Naive thymus-derived CD8-positive, alpha-beta T cell (primary cell): ENCODE measurements at places on chromosomes 3 and 15. TPM values are rescaled to one million over a fixed set of nuclear protein-coding genes. Genes with fewer than 3 reads are reported as not detected.

DNA sequence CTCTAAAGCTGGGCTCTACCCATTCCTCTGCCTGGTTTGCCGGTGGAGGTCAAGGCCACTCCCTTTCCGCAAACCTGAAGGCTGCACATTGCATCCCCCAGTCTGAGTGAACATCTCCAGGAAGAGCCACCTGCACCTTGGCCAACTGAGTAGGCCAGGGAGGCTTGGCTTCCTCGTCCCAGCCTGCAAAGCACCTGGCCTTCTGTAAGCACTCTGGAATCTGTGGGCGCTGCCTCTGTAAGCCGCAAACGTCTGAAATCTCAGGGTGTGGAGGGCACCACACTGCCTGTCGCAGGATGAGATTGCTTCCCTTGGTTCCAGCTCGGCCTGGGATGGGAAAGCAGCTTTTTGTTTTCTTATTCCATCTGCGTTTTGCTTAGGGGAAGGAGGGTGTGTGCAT lies 81.3 kb downstream of the SEC22A start:
- H3K27me3 ChIP-seq: peaks cover 7% of the 10 kb centered on the region
- H3K36me3 ChIP-seq: no peaks in the 10 kb centered on the region
- no peak for DNase-seq
- no peak overlapping the region for H3K27ac ChIP-seq
- no peaks in the 10 kb centered on the region for H3K4me1 ChIP-seq

- no peak overlapping the region for H3K27ac ChIP-seq
- H3K36me3 ChIP-seq: peaks cover 11% of the 10 kb centered on the region
- H3K4me3 ChIP-seq: no peak overlapping the region
- DNase-seq: no peak
- peaks cover 24% of the 10 kb centered on the region for H3K4me1 ChIP-seq
Observed at GRCh38 chr3:120101624-120102023, 7.4 kb upstream of the GSK3B start.

DNA sequence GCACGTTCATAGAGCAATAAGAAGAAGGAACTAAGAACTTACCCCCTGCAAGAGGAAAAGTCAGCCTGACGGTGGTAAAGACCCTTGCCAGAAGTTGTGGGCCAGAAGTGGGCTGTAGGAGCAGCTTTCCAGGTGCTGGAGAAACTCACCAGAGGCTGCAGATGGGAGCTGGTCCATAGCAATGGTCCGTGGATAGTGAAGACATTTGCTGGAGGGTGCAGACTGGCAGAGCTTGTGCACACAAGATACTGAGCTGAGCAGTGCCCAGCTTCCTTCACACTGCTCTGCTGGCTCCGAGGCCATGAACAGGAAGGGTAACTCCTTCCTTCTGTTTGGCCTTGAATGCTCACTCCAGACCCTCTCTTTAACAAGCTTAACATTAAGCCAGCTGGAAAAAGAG lies 149.8 kb upstream of the BNIP2 start:
- peak; percentile 6 for DNase-seq
- peaks cover 47% of the 10 kb centered on the region for H3K4me1 ChIP-seq
- H3K4me3 ChIP-seq: peak overlapping the region; percentile 60
- H3K27ac ChIP-seq: peak overlapping the region; percentile 79

GRCh38 chr15:31402511-31403056 lies 75.9 kb downstream of the KLF13 start:
- H3K27me3 ChIP-seq: no peaks in the 10 kb centered on the region
- H3K4me3 ChIP-seq: no peak overlapping the region
- peaks cover 5% of the 10 kb centered on the region for H3K36me3 ChIP-seq
- H3K4me1 ChIP-seq: peaks cover 73% of the 10 kb centered on the region
- no peak for DNase-seq

DNA sequence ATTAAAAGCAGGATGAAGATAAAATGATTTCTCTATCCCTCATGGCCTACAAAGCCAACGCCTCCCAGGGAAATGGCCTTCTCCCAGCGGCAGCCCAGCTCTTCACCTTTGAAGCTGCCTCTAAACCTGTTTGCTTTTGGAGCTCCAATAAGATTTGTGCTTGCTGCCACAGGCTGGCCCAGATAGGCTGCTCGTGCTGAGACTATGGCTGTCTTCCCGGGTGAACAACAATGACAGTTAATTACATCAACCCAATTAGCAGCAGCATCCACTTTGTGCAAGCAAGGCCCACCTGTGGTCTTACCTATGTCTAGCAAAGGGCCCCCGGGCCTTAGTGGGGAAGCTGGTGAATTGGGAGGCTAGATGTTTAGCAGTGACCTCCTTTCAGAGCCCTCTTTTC lies 179.6 kb downstream of the P3H2 start:
- DNase-seq: no peak
- no peaks in the 10 kb centered on the region for H3K36me3 ChIP-seq
- H3K27me3 ChIP-seq: no peaks in the 10 kb centered on the region
- H3K27ac ChIP-seq: no peak overlapping the region
- no peaks in the 10 kb centered on the region for H3K4me1 ChIP-seq
- no peak overlapping the region for H3K4me3 ChIP-seq

GRCh38 chr3:197168606-197169005 lies 129.8 kb downstream of the DLG1 start:
- no peak overlapping the region for H3K4me3 ChIP-seq
- H3K27ac ChIP-seq: no peak overlapping the region
- H3K36me3 ChIP-seq: peaks cover 9% of the 10 kb centered on the region
- no peaks in the 10 kb centered on the region for H3K27me3 ChIP-seq

GRCh38 chr3:177284383-177284881 lies 87.2 kb upstream of the TBL1XR1 start:
- peak; percentile 6 for DNase-seq
- peaks cover 36% of the 10 kb centered on the region for H3K4me1 ChIP-seq
- H3K27me3 ChIP-seq: no peaks in the 10 kb centered on the region
- peak overlapping the region; percentile 16 for H3K27ac ChIP-seq

GRCh38 chr3:123791898-123792297 lies 92.2 kb downstream of the MYLK start:
- no peaks in the 10 kb centered on the region for H3K4me1 ChIP-seq
- H3K36me3 ChIP-seq: no peaks in the 10 kb centered on the region
- H3K27me3 ChIP-seq: peaks cover 16% of the 10 kb centered on the region
- H3K27ac ChIP-seq: no peak overlapping the region

DNA sequence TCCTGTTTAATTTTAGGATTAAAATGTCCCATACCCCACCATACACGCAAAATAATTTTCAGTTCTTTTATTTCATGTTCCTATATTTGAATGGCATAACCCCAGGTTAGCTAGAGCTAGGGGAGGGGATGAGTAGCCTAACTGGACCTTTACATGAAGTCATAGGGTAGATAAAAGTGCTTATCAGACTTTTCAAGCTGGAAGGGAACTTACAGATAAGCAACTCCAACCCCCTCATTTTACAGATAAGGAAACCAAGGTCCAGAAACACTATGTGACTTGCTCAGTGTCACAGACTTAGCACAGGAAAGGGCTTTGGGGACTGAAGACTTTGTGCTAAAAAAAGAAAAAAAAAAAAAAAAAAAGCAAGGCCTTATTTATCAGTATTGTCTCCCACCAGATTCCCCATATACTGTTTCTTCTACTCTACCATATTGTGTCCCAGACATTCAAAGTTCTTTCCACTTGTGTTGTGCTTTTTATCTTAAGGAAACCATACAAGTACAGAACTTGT lies 10.6 kb upstream of the TNIK start:
- H3K36me3 ChIP-seq: no peaks in the 10 kb centered on the region
- no peak for DNase-seq
- no peaks in the 10 kb centered on the region for H3K4me1 ChIP-seq

GRCh38 chr3:47265008-47265407 lies 17.6 kb downstream of the KIF9 start:
- H3K27ac ChIP-seq: no peak overlapping the region
- no peak for DNase-seq
- peaks cover 9% of the 10 kb centered on the region for H3K4me1 ChIP-seq
- H3K36me3 ChIP-seq: no peaks in the 10 kb centered on the region
- no peak overlapping the region for H3K4me3 ChIP-seq

DNA sequence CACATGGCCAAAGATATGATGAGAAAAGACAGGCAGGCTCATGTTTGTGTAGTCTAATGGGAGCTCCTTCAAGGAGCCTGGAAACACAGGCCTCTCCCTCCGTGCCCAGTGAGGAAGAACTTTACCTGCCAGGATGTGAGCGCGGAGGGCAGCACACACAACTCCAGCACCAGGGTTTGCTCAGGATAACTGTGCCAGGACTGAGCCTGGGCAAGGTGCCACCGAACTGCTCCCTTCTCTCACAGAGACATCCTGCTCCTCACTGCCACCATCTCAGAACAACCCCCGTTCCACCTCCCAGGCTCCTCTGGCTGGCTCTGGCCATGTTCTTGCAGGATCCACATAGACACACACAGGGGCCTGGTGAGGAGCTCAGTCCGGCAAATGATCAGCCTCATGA lies 87.4 kb downstream of the NUP210 start:
- H3K4me1 ChIP-seq: peaks cover 21% of the 10 kb centered on the region
- H3K4me3 ChIP-seq: no peak overlapping the region
- no peaks in the 10 kb centered on the region for H3K27me3 ChIP-seq
- H3K27ac ChIP-seq: peak overlapping the region; percentile 74

DNA sequence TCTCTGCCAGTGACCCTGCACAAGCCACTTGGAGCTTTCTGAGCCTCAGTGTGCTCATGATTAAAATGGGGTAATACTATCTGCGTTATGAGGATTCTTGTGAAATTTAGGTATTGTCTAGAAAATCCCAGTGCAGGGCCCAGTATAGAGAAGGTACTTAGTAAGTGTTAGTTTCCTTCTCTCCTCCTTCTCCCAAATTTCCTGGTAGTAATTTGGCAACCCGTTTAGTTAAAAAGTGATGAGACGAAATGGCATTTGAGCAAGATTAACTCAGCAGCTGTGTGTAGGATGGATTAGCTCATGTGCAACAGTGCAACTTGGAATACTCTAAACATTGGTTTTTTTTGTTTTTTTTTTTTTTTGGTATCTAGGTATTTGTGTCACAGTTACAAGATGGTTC lies 84.6 kb downstream of the SLCO3A1 start:
- H3K27me3 ChIP-seq: no peaks in the 10 kb centered on the region
- H3K36me3 ChIP-seq: no peaks in the 10 kb centered on the region
- DNase-seq: no peak
- H3K4me3 ChIP-seq: no peak overlapping the region

GRCh38 chr15:86362555-86362954 lies 282.9 kb downstream of the AGBL1 start:
- H3K4me3 ChIP-seq: no peak overlapping the region
- no peaks in the 10 kb centered on the region for H3K4me1 ChIP-seq

DNA sequence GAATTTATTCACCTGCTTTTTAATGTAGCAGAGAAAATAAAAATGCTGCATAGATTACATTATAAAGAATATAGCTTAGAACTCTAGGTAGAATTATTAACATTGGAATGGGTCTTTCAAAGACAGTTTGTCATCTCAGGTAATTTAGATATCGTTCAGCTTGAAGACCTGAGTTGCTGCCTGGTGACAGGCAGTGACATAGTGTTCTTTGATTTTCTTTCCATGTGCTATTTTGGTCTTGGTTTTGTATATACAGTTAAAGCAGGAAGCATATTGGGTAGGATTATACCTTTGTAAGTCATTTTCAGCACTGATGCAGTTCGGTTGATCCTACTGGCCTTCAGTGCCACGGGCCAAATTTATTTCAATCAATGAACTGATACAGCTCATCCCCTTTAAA lies 98.7 kb downstream of the BBX start:
- H3K27ac ChIP-seq: no peak overlapping the region
- no peaks in the 10 kb centered on the region for H3K27me3 ChIP-seq
- H3K36me3 ChIP-seq: peaks cover 13% of the 10 kb centered on the region
- DNase-seq: no peak
- H3K4me1 ChIP-seq: peaks cover 53% of the 10 kb centered on the region

DNA sequence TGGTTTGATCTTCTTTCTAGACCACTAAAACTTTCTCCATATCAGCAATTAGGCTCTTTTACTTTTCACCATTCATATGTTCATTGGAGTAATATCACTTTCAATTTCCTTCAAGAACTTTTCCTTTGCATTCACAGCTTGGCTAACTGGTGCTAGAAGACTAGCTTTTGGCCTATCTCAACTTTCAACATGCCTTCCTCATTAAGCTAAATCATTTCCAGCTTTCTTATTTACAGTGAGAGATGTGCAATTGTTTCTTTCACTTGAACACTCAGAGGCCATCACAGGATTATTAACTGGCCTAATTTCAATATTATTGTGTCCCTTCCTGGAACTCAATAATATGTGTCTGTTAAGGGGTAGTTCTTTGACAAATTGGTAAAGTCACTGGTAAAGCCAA lies 42.8 kb upstream of the PLOD2 start:
- H3K27me3 ChIP-seq: peaks cover 15% of the 10 kb centered on the region
- no peak overlapping the region for H3K4me3 ChIP-seq
- DNase-seq: no peak
- H3K36me3 ChIP-seq: no peaks in the 10 kb centered on the region

DNA sequence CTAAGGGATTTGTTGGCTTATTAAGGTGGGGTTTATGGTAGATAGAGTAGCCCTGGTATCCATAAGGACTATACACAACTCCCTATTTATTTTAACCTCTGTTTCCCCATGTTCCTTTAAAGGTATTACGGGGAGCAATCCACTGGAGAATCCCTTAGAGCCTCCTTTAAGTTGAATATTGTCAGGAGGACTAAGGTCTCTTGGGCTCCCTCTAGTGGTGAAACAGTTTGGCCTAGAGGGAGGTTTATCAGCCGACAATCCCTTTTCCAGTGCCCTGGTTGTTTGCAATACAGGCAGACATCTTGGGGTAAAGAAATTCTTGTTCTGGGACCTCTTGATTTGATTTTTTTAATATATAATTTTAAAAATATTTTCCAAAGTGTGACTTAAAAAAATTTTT lies 12.9 kb downstream of the OPA1 start:
- H3K27me3 ChIP-seq: no peaks in the 10 kb centered on the region
- peaks cover 54% of the 10 kb centered on the region for H3K4me1 ChIP-seq
- no peak overlapping the region for H3K27ac ChIP-seq
- peak; percentile 41 for DNase-seq
- peaks cover 19% of the 10 kb centered on the region for H3K36me3 ChIP-seq

DNA sequence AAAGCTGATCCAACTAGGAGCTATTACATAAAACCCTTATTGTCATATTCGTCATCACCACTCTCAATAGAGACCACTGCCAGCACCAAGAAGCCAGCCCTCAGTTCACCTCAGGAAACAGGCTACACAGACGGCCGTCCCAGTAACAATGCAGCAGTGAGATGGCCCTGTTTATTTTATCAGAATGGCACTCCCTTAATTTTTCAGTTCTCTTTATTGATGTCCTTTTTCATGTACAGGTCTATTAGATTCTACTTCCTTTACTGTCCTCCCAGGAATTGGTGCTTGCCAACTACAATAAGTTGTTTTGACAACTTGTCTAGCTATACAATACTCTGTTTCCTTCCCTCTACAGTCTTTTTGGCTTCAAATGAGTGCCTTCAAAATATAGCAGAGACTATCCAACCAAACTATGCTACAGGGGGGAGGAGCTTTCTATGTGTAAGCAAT lies 272.5 kb downstream of the ZBTB20 start:
- H3K4me3 ChIP-seq: no peak overlapping the region
- peaks cover 8% of the 10 kb centered on the region for H3K36me3 ChIP-seq
- peaks cover 20% of the 10 kb centered on the region for H3K4me1 ChIP-seq
- H3K27ac ChIP-seq: no peak overlapping the region

GRCh38 chr3:117346901-117347300 lies 637.3 kb downstream of the TUSC7 start:
- no peaks in the 10 kb centered on the region for H3K4me1 ChIP-seq
- H3K27ac ChIP-seq: no peak overlapping the region
- H3K4me3 ChIP-seq: no peak overlapping the region
- DNase-seq: no peak
- no peaks in the 10 kb centered on the region for H3K27me3 ChIP-seq

STAB1 gene
- not detected for polyA plus RNA-seq

TTC23 gene
- polyA plus RNA-seq: 0.82 TPM

TATDN2 gene
- 11.5 TPM for polyA plus RNA-seq

CFAP100 gene
- polyA plus RNA-seq: not detected

NPAP1 gene
- not detected for polyA plus RNA-seq

SYNPR gene
- polyA plus RNA-seq: not detected

PATL2 gene
- polyA plus RNA-seq: 21.8 TPM

SLC6A1 gene
- not detected for polyA plus RNA-seq
